ENCODE measurements at places on chromosomes 5 and 9. TPM values are rescaled to one million over a fixed set of nuclear protein-coding genes. Genes with fewer than 3 reads are reported as not detected.

CRAT gene
- polyA plus RNA-seq = 29.3 TPM

DNA sequence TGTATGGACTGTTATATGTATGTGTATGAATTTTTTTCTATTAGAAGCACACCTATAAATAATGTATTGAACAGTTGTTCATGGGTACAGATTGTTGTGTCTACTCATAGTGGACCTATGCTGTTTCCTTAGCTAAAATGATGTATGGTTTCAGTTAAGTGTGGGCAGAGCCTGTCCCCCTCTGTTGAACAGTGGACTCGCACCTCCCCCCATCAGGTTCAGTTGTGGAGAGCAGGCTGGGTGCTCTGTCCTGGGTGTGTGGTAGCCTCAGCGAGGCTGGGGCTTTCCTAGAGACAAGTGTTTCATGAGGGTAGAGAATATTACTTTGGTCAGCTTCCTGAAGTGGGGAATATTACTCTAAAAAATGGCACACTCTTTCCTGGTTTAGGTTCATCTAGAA lies 47.4 kb upstream of the LRRTM2 start:
- DNase-seq = no peak

DNA sequence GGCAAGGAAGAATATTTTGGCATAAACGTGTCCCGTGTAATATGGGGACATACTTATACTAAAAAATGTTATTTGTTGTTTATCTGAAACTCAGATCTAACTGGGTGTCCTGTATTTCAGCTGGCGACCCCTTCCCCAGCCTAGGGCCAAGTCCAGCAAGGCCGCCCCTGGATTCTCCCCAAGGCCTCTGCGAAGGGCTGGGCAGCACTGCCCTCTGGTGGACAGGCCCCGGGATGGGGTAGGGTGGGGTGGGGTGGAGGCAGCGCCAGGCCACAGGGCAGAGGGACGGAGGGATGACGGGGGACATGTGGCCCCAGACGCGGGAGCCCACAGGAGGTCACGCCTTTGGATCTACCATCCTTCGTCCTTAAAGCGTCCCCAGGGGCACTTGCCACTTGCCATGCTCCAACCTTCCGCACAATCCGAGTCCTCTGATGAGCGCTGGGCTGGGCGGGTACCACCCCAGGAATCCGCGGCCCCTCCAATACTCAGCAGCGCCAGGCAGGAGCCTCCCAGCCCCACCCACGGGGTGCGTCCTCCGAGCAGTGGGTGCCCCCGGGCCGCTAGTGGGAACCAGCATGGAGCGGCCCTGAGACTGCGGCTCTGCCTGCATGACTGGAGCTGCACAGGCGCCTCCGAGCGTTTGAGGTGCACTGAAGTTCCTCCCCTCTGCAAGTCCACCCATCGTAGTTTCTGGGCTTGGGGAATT lies 7.1 kb upstream of the AGPAT2 start:
- no peak for DNase-seq

DNA sequence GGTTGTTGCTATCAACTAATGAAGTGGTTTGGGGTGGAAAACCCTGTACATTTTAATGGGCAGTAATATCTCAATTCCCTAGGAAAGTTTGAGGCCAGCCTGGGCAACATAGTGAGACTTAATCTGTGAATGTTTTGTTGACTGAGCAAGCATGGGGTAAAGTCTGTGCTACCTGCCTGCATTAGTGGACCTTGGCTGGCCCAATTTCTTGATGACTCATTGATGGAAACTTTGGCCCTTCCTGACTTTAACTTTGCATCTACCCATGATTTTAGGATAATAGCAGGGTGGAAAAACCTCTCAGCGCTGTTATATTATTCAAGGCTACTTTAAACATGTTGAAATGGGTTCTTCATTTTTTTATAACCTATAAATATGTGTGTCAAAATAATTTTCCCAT lies 389.4 kb upstream of the RORB start:
- DNase-seq = no peak

DIAPH1 gene
- polyA plus RNA-seq = 34.7 TPM

DNA sequence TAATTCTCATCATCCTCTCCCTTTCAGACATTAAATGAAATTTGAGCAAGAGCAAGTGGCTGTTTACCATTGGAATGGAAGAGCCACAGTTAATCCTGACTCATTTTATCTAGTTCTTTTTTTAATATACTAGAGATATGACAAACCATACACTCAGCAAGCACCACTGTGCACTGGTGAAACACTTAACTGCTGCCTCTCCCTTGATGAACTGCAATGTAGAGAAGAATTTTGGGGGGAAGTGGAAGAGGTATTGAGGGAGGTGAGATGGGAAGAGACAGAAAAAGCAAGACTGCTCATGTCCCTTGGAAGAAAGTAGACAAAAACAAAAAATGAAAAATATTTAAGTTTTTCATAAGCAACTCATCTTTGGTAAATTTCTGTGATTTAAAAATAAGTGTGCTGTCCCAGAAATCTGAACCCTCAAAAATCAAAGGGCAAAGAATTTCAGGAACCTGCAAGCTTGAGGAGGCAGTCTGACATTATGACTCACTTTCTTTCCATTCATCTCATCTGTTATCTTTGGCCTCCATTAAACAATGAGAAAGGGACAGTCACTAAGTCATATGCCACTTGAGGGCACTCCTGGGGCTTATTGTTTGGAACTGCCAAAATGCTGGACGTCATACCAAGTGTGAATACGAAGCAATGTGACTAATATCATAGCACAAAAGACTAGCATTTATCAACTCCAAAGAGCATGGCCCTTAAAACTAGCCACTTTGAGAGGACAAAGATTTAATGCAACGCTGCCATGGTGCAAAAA lies 566.8 kb upstream of the DMAC1 start:
- no peak for DNase-seq

All from AG04450 (cell line).